Foreskin fibroblast (primary cell): ENCODE measurements at places on chromosomes 5 and 9.
A peak's percentile ranks its signal among the peaks of the same experiment; 100 is the strongest.

DNA sequence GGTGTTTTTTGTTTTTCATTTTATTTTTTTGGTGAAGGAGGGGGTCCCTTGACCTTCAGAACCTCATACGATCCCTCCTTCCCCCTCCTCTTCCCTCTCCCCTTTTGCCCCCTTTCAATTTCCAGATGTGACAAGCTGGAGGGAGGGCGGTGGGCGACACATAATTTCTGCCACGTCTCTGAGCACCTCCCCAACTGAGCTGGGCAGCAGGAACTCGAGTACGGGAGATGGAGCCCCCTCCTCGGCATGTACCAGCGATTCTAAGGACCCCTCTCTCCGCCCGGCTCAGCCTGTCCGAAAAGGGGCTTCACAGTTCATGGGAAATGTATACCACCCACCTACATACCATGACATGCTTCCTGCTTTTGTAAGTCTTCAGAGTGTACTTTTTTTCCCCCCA lies 52.4 kb downstream of the PRRC2B start:
- DNase-seq: no peak

GRCh38 chr9:131732061-131732526 lies 7.8 kb downstream of the RAPGEF1 start:
- DNase-seq: peak; percentile 93

- no peak for DNase-seq
These were observed 170.5 kb upstream of the PPP1R26 start for GRCh38 chr9:135308821-135309762.

- no peak for DNase-seq
These were observed 37.5 kb downstream of the SLC44A1 start for GRCh38 chr9:105281926-105282325.

DNA sequence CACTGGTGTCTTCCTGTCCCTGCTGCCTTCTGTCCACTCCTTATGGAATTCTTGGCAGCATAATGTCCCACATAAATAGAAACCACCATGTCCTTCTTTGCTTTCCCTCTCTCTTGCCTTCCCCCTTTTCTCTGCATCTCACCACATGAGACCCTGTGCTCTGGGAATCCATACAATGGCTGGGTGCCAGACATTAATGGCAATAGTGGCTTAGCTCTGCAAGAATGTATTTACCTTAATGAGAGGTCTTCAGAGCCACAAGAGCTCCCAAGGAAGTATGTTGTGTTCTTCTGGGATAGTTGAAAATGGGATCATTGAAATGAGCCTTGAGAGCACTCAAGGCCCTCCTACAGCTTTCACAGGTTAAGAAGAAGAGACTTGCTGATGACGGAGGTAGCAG lies 58.7 kb downstream of the ADAMTS16 start:
- no peak for DNase-seq

- DNase-seq: no peak
These were observed 6.5 kb downstream of the NTNG2 start for GRCh38 chr9:132168347-132168746.

- DNase-seq: peak; percentile 78
These were observed at the start of gene STXBP1 for GRCh38 chr9:127611899-127612790. TSS of gene STXBP1 (plus strand) at chr9:127612277. CDS start at chr9:127612404, 127 bp downstream.

DNA sequence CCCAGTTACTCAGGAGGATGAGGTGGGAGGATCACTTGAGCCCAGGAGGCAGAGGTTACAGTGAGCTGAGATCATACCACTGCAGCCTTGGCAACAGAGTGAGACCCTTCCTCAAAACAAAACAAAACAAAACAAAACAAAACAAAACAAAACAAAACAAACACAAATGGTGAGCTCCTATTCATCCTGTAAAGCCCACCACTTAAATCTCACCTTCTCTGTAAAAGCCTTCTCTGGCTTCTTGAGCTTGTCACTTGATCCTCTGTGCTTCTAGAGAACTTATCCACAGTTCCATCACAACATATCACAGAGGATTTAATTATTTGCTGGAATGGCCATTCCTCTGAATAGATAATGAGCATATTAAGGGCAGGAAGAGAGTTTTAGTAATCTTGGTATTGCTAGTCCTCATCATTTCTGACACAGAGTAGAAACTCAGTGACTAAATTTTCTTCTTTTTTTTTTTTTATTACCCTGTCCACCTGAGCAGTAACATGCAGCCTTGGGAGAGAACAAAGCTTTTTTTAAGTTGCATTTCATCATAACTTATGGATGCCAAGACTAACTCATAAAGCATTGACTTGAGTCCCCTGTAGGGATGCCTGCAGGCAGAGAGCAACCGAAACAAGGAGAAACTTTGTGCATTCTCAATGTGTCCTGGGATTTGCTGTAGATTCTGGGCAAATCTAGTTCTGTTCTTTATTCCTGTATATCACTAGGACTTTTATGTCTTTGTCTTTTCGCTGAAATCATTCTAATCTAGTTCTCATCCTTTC lies 13.0 kb upstream of the HSPA9 start:
- DNase-seq: no peak

DNA sequence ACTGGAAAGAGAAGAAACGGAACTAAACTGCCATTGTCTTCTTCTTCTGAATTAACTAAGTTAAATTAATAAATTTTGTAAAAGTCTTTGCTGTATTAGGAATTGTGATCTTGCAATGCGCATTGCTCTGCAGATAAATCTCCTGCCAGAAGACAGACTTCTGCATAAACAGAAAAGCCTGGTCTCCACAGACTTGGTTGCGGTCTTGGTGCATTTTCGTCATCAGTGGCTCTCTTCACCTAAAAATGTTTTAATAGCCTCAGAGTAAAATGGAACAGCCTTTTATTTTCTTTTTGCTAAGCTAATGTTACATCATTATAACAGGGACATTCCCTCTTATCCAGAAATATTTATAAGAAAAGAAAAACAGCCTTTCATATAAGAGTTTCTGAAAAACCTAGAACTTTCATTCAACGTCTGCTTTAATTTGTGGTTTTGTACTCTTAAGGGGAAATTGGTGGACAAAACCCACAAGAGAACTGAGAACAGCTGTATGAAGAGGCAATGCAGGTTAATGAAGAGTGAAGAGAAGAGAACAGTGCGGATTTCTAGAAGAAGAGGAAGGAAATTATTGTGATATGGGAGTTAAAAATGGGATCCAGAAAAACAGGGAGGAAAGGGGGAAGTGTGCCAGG lies 10.1 kb downstream of the IFNA5 start:
- DNase-seq: no peak

GRCh38 chr9:116674210-116674980 lies 12.7 kb upstream of the TRIM32 start:
- DNase-seq: no peak

DNA sequence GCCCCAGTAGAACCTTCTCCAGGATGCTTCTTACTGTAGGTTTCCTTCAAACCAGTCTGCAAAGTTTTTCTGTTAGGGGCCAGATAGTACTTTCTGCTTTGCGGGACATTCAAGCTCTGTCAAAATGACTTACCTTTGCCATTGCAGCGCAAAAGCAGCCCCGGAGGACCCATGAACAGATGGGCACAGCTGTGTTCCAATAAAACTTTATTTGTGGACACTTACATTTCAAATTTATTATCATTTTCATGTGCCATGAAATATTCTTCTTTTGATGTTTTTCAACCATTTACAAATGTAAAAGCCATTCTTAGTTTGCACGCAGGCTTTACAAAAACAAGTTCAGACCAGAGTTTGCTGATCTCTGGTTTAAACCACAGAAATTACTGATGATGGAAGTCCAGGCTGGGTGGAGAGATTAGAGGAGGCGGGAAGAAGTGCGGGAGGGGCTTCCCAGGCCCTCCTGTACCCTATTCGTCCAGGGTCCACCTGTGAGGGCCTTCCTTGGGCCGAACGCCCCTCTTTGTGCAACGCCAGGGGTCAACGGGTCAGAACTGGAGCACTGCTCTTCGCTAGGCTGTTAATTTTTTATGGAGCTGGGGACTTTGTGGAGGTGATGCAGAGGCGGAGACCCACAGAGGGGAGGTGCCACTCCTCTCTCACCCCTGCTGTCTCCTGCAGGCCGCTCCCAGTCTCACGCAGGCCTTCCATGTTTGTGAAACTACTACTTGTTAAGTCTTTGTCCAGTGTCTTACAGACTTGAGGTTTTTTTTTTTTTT lies 7.6 kb upstream of the ASS1 start:
- no peak for DNase-seq

DNA sequence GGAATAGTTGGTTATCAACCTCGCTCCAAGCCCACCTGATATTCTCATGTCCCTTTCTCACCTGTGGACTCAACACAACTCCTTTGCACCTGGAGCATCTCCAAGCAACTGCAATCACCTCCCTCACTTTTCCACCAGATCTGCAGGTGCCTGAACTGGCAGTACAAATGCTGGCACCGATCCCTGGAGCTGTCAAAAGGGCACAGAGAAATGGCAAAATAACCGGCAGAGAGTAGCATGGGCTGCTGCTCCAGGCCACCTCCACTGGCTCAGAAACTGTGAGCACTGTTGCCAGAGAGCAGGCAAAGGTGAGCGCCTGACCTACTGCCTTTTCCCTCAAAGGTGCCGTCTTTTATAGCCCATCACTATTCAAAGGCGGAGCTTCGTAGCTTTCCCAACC lies 14.7 kb downstream of the EQTN start:
- DNase-seq: no peak

DNA sequence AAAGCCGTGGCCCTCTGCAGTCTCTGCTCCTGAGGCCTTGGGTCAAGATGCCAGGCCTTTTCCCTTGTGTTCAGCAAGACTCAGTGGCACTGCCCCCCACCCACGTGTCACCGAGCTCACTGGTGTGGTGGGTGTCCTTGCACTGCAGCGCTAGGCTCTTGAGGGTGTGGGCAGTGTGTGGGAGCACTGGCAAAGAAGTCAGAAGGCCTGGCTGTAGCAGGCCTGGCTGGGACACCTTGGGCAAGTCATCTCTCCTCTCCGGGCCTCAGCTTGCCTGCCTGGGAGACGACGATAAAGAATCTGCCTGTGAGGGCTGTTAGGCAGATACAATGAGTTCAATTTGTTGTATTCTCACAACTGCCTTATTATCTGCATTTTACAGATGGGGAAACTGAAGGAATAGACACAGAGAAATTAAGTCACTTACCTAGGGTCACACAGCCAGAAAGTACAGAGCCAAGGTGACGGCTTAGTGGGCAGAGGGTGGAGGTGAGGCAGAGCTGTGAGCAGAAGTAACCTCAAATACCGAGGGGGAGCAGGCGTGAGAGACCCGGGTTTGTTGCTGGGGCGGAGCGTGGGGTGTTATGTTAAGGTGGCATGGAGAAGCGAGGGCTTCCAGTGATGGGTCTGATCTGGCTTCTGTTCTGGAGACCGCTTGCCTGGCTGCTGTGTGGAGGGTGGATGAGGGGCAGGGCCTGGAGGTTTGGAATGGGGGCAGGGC lies 1.4 kb downstream of the TSPAN17 start:
- no peak for DNase-seq

DNA sequence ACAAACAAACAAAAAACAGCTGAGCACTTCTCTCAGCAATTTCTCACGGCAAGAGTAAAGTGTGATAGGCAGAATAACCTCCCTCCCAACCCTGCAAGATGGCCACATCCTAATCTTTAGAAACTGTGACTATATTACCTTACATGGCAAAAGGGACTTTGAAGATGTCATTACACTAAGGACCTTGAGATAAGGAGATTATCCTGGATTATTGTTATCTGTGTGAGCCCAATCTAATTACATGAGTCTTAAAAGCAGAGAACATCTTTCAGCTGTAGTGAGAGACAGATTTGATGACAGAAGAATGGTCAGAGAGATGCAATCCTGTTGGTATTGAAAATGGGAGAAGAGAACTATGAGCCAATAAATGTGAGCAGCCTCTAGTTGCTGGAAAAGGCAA lies 347.9 kb downstream of the CDH9 start:
- no peak for DNase-seq

DNA sequence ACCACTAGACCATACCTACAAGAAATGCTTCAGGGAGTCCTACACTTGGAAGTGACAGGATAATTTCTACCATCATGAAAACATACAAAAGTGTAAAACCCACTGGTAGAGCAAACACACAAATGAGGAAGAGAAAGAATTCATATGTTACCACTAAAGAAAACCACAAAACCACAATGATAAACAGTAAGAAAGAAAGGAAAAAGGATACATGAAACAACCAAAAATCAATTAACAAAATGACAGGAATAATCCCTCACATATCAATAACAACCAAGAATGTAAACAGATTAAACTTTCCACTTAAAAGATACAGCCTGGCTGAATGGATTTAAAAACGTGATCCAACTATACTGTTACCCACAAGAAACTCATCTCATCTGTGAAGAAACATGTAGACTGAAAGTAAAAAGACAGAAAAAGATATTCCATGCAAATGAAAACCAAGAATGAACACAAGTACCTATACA lies 83.4 kb downstream of the LPAR1 start:
- DNase-seq: no peak

DNA sequence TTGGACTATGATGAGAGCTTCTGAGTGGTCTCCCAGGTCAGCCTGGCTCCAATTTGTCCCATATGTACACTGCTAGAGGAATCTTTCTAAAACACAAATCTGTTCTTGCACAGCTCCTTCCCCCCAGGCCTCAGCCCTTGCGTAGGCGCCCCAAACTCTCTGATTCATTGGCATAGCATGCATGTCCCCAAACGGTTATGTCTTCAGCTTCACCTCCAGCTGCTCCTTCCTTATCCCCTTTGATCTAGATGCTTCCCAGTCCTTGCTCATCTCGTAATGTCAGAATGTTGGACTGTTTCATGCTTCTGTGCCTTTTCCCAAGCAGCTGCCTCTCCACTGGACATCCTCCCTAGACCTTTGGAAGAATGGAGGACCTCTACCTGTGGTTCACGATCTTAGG lies 60.1 kb upstream of the BASP1 start:
- DNase-seq: peak; percentile 57
